ENCODE measurements at places on chromosomes 5 and 9. TPM values are rescaled to one million over a fixed set of nuclear protein-coding genes. Genes with fewer than 3 reads are reported as not detected.

GRCh38 chr5:59058969-59059687 lies 476.3 kb downstream of the RAB3C start:
- no peak for DNase-seq

DNA sequence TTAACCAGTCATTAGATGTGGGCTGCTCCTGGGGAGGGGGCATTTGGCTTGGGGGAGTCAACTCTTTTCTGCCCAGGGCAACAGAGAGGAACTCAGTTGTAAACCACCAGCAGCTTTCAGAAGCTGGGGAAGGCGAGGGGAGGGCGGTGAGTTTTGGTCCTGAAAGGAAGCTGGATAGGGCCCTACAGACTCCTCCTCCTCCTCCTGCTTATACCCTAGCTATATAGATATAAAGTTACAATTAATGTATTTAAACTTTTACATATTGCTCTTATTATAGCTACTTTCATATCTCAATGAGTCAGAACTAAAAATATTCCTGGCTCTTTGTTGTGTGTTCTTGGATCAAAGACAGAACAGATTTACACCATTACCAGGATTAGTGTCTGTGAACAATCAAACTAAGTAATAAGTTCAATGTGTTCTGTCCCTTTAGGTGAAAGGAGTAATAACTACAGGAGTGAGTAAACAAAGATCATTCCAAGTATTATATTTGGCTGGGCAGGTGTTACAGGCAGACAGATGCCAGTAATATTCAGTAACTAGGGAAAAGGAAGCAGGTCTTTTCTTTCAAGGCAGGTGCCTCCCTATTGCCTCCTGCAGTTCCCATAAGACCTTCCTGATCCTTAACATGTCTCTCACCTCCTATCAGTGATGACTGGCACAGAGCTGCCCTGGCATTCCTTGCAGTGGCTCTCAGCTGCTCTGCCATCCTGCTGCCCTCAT lies 20.5 kb upstream of the VPS13A start:
- no peak for DNase-seq

APBA1 gene
- total RNA-seq, result 8.0 TPM

MARCOL gene
- not detected for total RNA-seq

DNA sequence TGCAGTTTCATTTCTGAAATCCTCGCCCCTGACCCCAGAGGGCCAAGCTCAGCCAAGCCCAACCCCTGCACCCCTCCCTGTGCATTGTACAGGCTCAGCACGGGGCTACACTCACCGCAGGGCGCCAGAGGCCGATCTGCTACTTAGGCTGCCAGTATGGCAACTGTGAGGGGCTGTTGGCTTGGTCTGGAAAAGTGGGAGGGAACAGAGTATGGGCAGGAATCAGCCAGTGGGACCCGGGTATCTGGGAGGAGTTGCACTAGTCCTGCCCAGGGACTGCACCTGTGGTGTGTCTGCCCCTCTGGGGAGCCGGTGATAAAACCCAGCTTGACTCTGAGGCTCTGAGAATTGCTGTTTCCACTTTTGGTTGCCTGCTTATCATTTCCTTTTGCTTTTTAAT lies 167.4 kb upstream of the KIF2A start:
- DNase-seq, result no peak

DNA sequence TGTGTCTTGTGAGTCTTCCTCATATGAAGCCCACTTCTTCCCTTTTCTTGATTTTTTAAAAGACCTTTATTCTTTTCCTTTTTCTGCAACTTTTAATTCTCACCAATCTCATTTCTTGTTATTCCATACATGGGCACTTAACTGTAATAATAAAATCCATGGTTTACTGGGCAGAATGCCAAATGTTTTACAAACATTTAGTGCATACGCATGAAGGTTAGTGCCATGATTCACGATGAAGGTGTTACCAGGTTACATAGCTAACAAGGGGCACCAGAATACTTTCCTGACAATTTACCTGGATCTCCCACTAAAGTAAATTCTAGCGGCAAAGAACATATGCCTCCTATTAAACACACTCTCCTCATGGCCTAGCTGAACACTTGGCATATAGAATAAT lies 28.5 kb downstream of the MAN2A1 start:
- no peak for DNase-seq

Measured in aorta (tissue), 5 donors.